Stimulated activated CD4-positive, alpha-beta T cell treated with anti-CD3 and anti-CD28 coated beads, Interleukin-1b, Interleukin-23, amount 100 ng/mL, for 1 hour (primary cell): ENCODE measurements at places on chromosomes 11 and 22.

GRCh38 chr11:45751430-45751829 lies 53.5 kb upstream of the SLC35C1 start:
- DNase-seq, result no peak

DNA sequence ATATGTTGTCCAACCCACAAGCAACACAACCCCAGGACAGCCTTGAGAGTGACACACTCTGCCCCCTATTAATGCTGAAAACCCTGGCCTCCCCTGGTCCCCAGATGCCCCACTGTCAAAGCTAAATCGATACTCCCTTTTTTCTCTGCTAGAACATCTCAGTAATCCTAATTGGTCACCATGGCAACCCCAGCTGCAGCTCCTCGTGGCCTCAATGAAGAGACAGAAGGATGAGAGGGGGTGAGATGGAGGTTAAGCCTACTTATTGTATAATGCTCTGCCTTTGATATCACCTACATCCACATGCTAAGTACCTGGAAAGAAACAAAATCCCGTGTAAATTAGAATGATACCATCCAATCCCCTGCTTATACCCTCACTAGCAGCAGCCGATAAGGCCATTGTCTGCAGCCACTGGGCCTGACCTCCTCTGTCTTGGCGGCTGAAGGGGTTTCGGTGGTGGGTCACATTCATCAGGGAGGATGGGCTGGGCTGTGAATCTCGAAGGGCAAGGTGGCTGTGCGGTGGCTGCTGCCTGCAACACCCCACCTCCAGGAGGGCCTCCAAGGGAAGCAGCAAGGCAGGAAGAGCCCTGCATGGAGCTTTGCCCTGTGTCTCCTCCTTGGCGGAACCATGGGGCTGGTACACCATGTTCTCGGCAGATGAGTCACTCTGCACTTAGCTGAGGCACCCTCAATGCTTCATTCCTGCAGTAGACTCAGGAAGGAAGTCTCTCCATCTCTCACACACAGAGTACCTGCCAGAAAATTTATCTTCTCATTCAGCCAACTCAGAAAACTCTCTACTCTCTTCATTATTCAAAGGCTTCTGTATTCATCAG lies 399.5 kb downstream of the BUD13 start:
- DNase-seq, result no peak

DNA sequence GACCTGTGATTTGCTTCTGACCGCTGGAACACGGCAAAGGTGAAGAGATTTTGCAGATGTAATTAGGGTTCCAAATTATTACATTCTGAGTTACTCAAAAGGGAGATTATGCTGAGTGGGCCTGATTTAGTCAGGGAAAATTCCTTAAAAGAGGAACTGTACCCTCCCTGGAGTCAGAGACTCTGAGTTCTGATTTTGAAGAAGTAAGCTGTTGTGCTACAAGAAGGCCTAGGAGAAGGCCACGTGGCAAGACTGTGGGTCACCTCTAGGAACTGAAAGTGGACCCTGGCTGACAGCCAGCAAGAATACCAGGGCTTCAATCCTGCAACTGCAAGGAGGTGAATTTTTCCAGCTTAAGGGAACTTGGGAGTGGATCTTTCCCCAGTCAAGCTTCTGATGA lies 45.3 kb downstream of the CHRDL2 start:
- no peak for DNase-seq

GRCh38 chr11:46119352-46120216 lies 1.7 kb downstream of the PHF21A start:
- DNase-seq, result no peak

DNA sequence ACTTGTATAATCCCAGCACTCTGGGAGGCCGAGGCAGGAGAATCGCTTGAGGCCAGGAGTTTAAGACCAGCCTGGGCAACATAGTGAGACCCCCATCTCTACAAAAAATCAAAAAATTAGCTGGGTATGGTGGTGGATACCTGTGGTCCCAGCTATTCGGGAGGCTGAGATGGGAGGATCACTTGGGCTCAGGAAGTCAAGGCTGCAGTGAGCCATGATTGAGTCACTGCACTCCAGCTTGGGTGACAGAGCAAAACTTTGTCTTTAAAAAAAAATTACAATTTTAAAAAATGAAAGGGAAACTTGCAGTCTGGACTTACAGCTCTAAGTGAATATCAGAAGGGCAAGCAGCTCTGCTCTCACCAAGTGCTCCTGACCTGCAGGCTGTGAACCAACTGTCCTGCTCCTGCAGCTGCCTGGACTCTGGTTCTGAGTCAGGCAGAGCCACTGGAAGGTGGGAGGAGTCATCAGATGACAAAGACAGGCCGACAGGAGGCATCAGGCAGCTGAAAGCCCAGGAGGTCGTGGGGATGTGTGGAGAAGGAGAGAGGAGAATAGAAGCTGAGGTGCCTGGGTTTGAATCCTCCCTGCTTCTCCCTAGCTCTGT lies 9.6 kb downstream of the SMTNL1 start:
- DNase-seq, result no peak

GRCh38 chr11:121630041-121630440 lies 177.3 kb upstream of the SORL1-AS1 start:
- DNase-seq, result no peak

- DNase-seq, result no peak
These were observed 226.7 kb upstream of the NARS2 start for GRCh38 chr11:78801161-78801884.
